ENCODE measurements at places on chromosomes 4 and X.

- no peak for DNase-seq
These were observed 102.7 kb downstream of the SPCS3 start for GRCh38 chr4:176422511-176422910.

GRCh38 chrX:113868177-113868576 lies 715.7 kb upstream of the HTR2C start:
- no peak for DNase-seq

DNA sequence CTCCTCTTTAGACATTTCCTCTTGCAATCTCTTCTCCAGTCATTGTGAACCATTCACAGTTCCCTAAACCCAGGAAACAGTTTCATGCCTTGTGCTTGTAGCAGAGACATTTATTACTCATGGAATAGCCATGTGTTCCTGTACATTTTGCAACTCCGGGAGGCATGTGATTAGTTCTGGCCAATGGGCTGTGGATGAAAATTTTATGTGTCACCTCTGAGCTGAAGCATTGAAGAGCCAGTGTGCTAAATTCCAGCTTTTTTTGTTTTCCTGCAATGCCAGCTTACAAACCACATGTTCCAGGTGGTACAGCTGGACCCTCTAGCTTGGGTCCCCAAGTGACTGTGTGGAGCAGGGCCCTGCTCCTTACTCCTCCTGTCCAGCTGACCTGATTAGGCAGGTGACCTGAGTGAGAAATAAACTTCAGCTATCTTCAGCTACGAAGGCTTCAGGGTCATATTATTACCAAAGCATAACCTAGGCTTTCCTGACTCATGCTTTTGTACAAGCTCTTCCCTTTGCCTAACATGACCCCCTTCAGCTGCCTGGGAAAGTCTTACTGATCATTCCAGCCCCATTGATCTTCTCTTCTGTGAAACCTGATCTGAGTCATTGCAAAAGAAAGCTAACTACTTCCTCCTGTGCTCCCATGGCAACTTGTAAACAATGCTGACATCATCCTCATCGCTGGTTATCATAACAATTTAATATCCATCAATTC lies 200.4 kb downstream of the PTTG2 start:
- DNase-seq: peak; percentile 79

DNA sequence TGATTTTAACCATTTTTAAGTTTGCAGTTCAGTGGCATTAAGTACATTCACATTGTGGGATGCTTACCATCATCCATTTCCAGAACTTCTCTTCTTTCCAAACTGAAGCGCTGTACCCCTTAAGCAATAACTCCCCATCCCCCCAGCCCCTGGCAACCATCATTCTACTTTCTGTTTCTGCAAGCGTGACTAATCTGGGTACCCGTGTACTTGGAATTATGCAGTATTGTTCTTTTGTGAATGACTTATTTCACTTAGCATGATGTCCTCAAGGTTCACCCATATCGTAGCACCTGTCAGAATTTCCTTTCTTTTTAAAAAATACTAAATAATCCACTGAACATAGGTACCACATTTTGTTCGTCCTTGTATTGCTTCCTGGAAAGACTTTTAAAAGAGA lies 32.9 kb downstream of the USP9X start:
- peak; percentile 34 for DNase-seq

DNA sequence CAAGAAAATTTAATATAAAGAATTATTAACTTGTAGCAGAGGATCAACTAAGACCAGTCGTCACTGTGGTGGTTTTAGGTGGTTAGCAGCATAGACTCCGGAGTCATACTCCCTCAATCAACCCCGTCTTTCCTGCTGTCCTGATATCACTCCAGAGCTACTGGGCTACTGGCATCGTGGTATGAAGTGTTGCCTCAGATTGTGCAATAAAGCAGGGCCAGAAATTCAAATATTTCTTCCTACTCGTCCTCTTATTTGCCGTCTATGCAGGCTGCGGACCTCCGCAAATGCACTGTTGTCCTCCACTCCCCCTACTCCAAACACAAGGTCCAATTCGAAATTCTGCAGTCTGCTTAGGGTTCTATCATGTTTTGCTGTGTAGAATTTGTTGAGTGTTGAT lies 1.2 kb upstream of the MAGEA10 start:
- DNase-seq: no peak

Data from CD4-positive, alpha-beta T cell treated with Interleukin-12 subunit alpha and Interleukin-12 subunit beta, for 1 hour (primary cell).